ENCODE measurements at places on chromosomes 13 and 19.

- no peak for DNase-seq
Observed at GRCh38 chr13:22114630-22115311, 443.9 kb downstream of the FGF9 start.

GRCh38 chr13:31967155-31967554 is 64.4 kb upstream of the FRY start:
- no peak for DNase-seq

DNA sequence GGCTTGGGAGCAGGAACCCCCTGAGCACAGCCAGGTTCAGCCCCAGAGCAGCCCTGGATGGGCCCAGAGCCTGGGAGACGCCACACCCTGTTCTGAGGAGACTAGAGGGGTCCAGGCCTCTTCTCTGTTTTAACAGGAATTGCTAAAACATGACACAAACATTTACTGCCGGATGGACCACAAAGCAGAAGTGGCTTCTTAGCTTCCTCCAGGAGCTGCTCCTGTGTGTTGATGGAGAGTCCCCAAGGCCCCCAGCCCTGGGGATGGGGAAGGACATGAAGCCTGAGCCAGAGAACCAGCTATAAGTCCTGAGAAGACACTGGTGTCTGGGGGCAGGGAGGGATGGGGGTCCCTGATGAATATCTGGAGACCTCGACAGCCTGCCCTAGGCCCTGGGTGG is 14.6 kb downstream of the CEACAM3 start:
- no peak for DNase-seq

- no peak for DNase-seq
Observed at GRCh38 chr19:55691561-55692481, 16.8 kb downstream of the EPN1 start.

DNA sequence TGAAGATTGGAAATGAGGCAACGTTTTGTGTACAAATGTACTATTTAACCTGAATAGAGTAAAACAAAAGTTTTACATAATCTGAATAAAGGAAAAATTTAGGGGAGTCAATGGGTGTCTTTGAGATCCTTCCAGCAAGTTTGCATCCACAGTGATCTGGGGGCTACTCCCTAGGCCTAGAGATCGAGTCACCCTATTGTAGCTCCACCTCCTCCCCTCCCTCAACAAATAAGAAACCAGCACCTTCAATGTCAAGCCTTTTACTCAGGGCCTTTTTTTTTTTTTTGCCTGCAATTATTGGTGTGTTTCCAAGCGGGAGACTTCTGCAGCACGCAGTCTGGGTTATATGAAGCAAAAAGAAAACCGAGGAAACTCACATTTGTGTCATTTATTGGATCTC is 16.3 kb upstream of the RAP2A start:
- no peak for DNase-seq

DNA sequence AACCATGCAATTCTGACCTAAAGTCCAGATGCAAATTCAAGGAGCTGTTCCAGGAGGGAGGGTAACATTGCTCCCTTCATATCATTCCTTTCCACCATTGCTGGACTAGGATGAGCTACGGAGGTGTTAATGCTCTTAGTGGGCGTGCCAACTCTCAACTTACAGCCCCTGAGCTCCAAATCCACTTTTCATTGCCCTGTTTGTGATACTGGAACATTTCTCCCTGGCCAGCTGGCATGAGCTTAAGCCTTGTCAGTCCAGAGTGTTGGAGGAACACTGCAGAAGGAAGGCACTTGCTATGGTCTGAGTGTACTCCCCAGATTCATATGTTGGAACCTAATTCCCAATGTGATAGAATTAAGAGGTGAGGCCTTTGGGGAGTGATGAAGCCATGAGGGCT is 70.4 kb upstream of the FARP1 start:
- no peak for DNase-seq

- DNase-seq, result no peak
Observed at GRCh38 chr13:94181461-94182107, 297.9 kb downstream of the DCT start.

GRCh38 chr13:75422028-75422427 is 59.9 kb downstream of the TBC1D4 start:
- DNase-seq, result no peak

DNA sequence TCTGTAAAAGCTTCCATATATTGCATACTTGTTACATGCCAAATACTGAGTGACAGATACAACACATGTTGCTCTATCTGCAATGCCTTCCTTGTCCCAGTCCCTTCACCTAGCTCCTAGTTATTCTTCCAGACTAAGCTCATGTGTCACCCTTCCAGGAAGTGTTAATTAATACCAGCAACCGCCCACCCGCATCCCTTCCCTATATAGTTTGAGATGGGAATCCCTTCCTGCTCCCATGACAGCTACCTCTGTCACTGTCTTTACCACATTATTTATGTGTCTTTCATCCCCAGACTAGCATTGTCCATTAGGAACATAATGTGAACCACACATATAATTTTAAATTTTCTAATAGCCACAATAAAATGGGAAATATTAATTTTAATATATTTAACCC is 49.5 kb upstream of the FRY start:
- no peak for DNase-seq

GRCh38 chr13:49998714-49999624 is 2.1 kb downstream of the TRIM13 start:
- no peak for DNase-seq

GRCh38 chr13:80740071-80740470 is 399.1 kb upstream of the SPRY2 start:
- no peak for DNase-seq

- no peak for DNase-seq
Observed at GRCh38 chr13:24066405-24067295, 93.9 kb upstream of the SPATA13 start.

All from stimulated activated CD4-positive, alpha-beta T cell treated with anti-CD3 and anti-CD28 coated beads, Interleukin-1b, Interleukin-23, amount 100 ng/mL, for 4 hours (primary cell).